Activated naive CD8-positive, alpha-beta T cell treated with anti-CD3 and anti-CD28 coated beads, Interleukin-2, amount 10 ng/mL, durations not matched to agents 7 days and 5 days (primary cell): ENCODE measurements at places on chromosomes 13 and 19. TPM values are rescaled to one million over a fixed set of nuclear protein-coding genes. Genes with fewer than 3 reads are reported as not detected.

- H3K4me1 ChIP-seq: no peaks in the 10 kb centered on the region
- DNase-seq: no peak
- no peaks in the 10 kb centered on the region for H3K36me3 ChIP-seq
These were observed 19.2 kb downstream of the SBNO2 start for GRCh38 chr19:1154731-1155351.

- peaks cover 41% of the 10 kb centered on the region for H3K36me3 ChIP-seq
- H3K4me3 ChIP-seq: peak overlapping the region; percentile 99
- peaks cover 2% of the 10 kb centered on the region for H3K27me3 ChIP-seq
- peak; percentile 50 for DNase-seq
These were observed 809 bp downstream of the MYO1F start for GRCh38 chr19:8576273-8576993.

DNA sequence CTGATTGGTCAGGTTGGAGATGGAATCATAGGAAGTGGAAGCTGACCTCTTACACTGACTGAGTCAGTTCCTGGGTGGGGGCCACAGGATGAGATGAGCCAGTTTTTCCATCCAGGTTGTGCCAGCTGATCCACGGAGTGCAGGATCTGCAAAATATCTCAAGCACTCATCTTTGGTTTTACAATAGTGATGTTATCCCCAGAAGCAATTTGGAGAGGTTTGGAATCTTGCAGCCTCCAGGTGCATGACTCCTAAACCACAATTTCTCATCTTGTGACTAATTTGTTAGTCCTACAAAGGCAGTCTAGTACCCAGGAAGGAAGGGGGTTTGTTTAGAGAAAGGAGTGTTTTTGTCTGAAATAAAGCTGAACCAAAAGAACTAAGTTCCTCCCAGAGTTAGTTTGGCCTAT is 212.8 kb downstream of the SLITRK6 start:
- DNase-seq: no peak
- no peaks in the 10 kb centered on the region for H3K4me1 ChIP-seq

- DNase-seq: no peak
- peaks cover 2% of the 10 kb centered on the region for H3K27me3 ChIP-seq
- H3K4me1 ChIP-seq: peaks cover 33% of the 10 kb centered on the region
- peaks cover 26% of the 10 kb centered on the region for H3K36me3 ChIP-seq
These were observed 1.4 kb downstream of the ACTN4 start for GRCh38 chr19:38648769-38649304.

GRCh38 chr13:31236211-31236786 is 36.5 kb downstream of the B3GLCT start:
- no peaks in the 10 kb centered on the region for H3K27me3 ChIP-seq
- no peak overlapping the region for H3K27ac ChIP-seq

DNA sequence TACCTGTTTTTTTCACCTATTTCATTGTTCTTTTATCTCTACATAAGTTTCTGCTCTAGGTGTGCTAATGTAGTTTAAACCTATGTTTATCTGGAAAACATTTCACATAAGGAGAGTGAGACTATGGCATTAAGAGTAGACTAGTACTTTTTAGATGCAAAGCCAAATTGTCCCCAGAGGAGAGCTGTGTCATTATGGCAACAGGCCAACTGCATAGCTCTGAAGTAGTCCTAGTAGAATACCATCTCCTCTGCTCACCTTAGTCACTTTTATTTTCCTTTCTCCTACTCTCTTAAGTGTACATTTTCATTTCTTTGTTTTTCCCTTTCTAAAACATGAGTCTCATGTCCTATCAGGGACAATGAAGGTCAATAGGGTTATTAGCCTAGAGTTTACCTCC is 123.1 kb downstream of the ITGBL1 start:
- H3K36me3 ChIP-seq: no peaks in the 10 kb centered on the region
- no peak overlapping the region for H3K27ac ChIP-seq
- peaks cover 2% of the 10 kb centered on the region for H3K27me3 ChIP-seq
- no peak overlapping the region for H3K4me3 ChIP-seq

- no peaks in the 10 kb centered on the region for H3K4me1 ChIP-seq
- no peak for DNase-seq
- H3K27me3 ChIP-seq: peaks cover 53% of the 10 kb centered on the region
- H3K27ac ChIP-seq: no peak overlapping the region
These were observed 4.0 kb downstream of the SMAD9 start for GRCh38 chr13:36915896-36916640.

- DNase-seq: peak; percentile 71
- H3K4me3 ChIP-seq: peak within 1 kb of the TSS; percentile 89
- peaks cover 51% of the 10 kb centered on the region for H3K36me3 ChIP-seq
- H3K27me3 ChIP-seq: no peaks in the 10 kb centered on the region
These were observed at the start of gene ZNF154 for GRCh38 chr19:57708641-57709361. Gene ZNF154, minus strand, starts transcription at chr19:57709204. Its CDS starts 233 bp downstream, at chr19:57708971.

DNA sequence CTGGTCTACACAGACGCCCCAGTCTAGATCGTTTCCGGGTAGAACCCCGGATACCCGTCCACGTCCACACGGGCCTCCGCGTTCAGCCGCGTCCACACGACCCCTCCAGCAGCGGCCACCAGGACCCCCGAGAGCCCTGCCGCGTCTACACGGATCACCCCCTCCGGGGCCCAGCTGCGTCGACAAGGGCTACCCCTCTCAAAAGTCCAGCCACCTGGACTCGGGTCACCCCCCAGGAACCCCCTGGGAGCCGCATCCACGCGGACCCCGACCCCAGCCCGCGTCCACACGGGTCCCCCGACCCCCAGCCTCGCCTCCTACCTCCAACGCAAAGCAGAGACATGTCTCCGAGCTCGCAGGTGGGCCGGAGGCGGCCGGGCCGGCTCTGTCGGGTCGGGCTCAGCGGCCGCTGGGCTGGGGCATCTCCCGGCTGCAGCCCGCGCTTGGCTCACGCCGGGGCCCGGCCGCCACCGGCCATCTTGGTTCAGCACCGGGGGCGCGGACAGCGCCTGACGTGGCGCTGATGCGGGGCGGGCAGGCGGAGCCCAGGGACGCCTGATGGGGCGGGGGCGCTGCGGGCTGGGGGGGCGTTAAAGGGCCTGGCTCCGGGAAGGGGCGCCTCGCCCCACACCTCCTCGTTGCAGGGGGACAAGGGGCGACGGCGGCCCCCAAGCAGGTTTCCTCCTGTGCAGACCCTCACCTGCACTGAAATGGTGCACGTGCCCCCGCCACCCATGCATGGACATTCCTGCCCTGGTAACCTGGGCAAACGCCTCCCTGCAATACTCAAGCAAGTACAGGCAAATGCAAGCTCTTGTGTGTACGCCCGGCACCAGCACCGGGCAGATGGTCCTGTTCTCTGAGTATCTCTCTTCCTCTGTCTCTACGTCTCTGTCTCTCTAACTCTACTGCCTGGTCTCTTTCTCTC is at the start of gene UNC13A:
UNC13A (minus strand) TSS at position 498 of the 928 bp plus-strand sequence; CDS start at position 343, 155 bp downstream.
- peaks cover 3% of the 10 kb centered on the region for H3K36me3 ChIP-seq
- H3K4me3 ChIP-seq: no peak within 1 kb of the TSS
- H3K27me3 ChIP-seq: peaks cover 52% of the 10 kb centered on the region
- peak; percentile 78 for DNase-seq

GRCh38 chr19:28242317-28242927 is 970.5 kb downstream of the UQCRFS1 start:
- H3K4me1 ChIP-seq: no peaks in the 10 kb centered on the region
- no peak overlapping the region for H3K4me3 ChIP-seq
- no peaks in the 10 kb centered on the region for H3K36me3 ChIP-seq
- H3K27ac ChIP-seq: no peak overlapping the region
- no peaks in the 10 kb centered on the region for H3K27me3 ChIP-seq

DNA sequence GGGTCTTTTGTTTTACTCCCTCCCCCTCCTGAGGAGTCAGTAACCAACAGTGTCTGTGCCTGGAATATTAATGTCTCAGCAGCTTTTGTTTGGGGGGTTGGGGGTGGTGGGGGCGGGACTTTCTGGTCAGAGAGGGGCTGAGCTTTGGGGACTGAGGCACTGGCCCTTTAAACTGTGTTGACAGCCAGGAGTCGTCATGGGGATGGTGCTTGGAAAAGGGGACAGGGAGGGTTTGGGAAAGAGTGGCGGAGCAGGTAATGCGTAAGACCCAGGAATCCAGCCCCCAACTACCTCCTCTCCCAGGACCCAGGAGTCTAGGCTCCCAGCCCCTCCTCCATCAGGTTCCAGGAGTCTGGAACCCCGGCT is 5.2 kb downstream of the CADM4 start:
- H3K4me1 ChIP-seq: peaks cover 6% of the 10 kb centered on the region
- peaks cover 34% of the 10 kb centered on the region for H3K27me3 ChIP-seq
- no peak overlapping the region for H3K4me3 ChIP-seq
- no peaks in the 10 kb centered on the region for H3K36me3 ChIP-seq

- H3K27ac ChIP-seq: peak overlapping the region; percentile 6
- peaks cover 14% of the 10 kb centered on the region for H3K36me3 ChIP-seq
- no peak for DNase-seq
- H3K27me3 ChIP-seq: no peaks in the 10 kb centered on the region
- H3K4me3 ChIP-seq: no peak overlapping the region
These were observed 9.8 kb downstream of the TPT1 start for GRCh38 chr13:45331123-45331619.

DNA sequence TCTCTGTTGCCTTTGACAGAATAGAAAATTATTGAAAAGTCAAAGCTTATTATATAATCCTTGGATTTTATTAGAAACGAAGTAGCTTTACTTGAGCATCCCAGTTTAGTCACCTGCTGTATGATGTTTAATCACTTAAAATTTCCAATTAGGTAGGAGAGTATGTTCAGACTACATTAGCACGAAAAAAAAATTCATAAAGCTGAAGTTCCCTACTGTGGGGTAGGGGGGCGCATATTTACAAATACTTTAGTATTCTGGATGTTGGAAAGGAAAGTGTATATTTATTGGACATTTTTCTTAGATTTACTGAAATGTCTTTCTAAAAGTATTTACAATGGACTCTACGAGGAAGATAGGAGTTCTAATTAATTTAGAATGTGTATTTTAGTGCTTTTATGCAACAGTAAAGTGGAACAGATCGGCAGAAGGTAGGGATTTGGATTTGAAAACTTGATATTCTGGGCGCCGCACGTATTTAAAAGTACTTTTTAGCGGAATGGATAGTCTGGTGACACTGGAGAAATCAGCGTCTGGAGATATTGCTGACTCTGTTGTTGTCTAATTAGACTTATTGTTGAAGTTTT is 1.9 kb downstream of the CDK8 start:
- H3K27ac ChIP-seq: no peak overlapping the region
- peaks cover 23% of the 10 kb centered on the region for H3K4me1 ChIP-seq
- peak overlapping the region; percentile 91 for H3K4me3 ChIP-seq
- no peak for DNase-seq
- peaks cover 4% of the 10 kb centered on the region for H3K27me3 ChIP-seq

DNA sequence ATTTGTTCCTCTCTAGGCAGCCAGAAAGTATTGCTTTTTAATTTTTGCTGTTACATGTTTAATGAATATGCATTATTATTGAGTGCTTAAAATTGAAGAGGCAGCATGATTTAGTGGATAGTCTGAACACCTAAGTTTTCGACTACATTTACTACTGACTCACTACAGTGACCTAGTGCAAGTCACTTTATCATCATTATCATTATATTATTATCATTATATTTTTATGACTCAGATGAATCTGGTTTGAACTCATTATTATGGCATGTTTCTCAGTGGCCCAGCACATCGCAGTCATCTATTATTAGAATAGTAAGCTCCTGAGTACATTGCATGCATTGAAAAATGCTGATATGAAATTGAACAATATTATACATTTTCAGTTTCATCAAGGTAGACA is 351.2 kb upstream of the PRR20A start:
- no peaks in the 10 kb centered on the region for H3K27me3 ChIP-seq
- no peak overlapping the region for H3K4me3 ChIP-seq
- H3K4me1 ChIP-seq: no peaks in the 10 kb centered on the region
- DNase-seq: no peak
- no peak overlapping the region for H3K27ac ChIP-seq

- peaks cover 11% of the 10 kb centered on the region for H3K36me3 ChIP-seq
- no peak overlapping the region for H3K4me3 ChIP-seq
- no peak overlapping the region for H3K27ac ChIP-seq
- H3K27me3 ChIP-seq: no peaks in the 10 kb centered on the region
- H3K4me1 ChIP-seq: no peaks in the 10 kb centered on the region
These were observed 62.7 kb downstream of the SIPA1L3 start for GRCh38 chr19:37969695-37970094.

GRCh38 chr19:54694648-54695047 is 29.6 kb upstream of the KIR3DL3 start:
- DNase-seq: no peak
- no peaks in the 10 kb centered on the region for H3K4me1 ChIP-seq
- H3K36me3 ChIP-seq: no peaks in the 10 kb centered on the region
- no peak overlapping the region for H3K4me3 ChIP-seq
- no peak overlapping the region for H3K27ac ChIP-seq

DNA sequence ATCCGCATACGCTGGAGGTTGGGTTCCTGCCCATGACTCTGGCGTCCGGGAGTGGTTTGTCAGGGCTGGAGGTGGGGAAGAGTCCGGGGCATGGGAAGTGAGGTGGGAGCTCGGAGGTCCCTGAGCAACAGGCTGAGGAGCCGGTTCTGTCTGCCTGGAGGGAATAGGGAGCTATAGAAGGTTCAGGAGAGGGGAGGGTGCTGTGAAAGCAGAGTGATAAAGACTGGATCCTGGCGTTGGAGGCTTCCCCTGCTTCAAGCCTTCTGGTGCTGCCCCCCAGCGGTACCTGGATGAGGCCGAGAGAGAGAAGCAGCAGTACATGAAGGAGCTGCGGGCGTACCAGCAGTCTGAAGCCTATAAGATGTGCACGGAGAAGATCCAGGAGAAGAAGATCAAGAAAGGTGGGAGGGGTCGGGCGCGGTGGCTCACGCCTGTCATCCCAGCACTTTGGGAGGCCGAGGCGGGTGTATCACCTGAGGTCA is 2.6 kb downstream of the HMG20B start:
- H3K27me3 ChIP-seq: no peaks in the 10 kb centered on the region
- H3K4me3 ChIP-seq: no peak overlapping the region
- peaks cover 9% of the 10 kb centered on the region for H3K4me1 ChIP-seq
- H3K27ac ChIP-seq: no peak overlapping the region
- peak; percentile 36 for DNase-seq
- peaks cover 2% of the 10 kb centered on the region for H3K36me3 ChIP-seq

DNA sequence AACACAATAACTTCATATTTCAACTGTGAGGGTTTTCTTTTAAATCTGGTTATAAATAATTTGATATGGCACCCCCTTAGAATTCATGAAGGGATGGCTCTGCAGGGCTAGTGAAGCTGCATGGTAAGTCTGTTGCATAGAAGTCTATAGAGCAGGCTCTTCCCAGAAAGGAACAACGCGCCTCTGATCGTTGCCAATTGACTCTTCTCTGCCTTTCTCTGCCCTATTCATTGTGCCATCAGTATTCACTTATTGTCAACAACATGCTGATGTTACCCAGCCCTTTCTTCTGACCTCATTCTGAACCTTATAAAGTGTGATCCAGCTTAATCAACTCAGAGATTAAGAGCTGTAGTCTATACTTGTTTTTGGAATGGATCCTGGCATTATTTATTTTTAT is 16.3 kb upstream of the DCT start:
- no peaks in the 10 kb centered on the region for H3K4me1 ChIP-seq
- H3K27ac ChIP-seq: no peak overlapping the region
- H3K4me3 ChIP-seq: no peak overlapping the region
- no peaks in the 10 kb centered on the region for H3K36me3 ChIP-seq
- no peaks in the 10 kb centered on the region for H3K27me3 ChIP-seq

GRCh38 chr19:55407800-55408532 is 378 bp upstream of the UBE2S start:
- H3K27ac ChIP-seq: peak overlapping the region; percentile 99
- peaks cover 37% of the 10 kb centered on the region for H3K36me3 ChIP-seq
- peaks cover 32% of the 10 kb centered on the region for H3K4me1 ChIP-seq
- peak overlapping the region; percentile 95 for H3K4me3 ChIP-seq
- H3K27me3 ChIP-seq: no peaks in the 10 kb centered on the region

The SLC25A41 gene
- total RNA-seq: 1.0 TPM

The ZSCAN5C gene
- not detected for total RNA-seq

The PHF11 gene
- total RNA-seq: 121 TPM

The GFY gene
- total RNA-seq: not detected

The IGFL4 gene
- total RNA-seq: not detected

The SLC10A2 gene
- not detected for total RNA-seq

The MADCAM1 gene
- total RNA-seq: 0.44 TPM
